ENCODE measurements at places on chromosomes 7 and 10.

DNA sequence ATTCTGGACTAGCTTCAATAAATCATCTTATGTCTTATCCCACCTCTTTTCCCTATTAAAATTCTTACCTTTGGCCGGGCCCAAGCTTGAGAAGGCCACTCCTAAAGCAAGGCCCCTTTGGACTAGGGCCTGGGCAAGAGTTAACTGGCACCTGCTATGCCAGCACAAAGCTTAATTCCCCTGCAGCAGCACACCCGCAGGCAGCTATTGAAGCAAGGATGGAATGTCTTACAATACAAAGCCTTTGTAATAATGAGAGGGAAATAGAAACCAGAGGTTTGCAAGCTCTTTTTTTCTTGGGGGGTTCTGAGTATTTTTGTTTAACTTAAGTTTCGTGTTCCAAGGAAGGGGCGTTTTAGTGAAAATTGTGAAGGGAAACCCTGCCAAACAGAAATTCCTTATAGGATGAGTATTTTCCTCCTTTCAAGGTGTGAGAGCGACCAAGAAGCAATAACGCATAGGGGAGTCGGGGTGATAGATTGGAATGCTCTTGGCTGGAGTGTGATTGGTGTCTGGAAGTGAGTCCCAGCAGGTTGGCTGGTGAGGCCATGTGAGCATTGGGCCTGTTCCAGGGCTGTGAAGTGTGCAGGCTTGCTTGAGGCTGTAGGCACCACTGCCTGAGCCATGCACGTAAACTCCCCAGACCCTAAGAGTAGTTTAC, 148.5 kb downstream of the KIAA1217 start:
- no peak for ATAC-seq

- peak; percentile 76 for ATAC-seq
These were observed 33.4 kb downstream of the PTPN12 start for GRCh38 chr7:77570330-77571011.

DNA sequence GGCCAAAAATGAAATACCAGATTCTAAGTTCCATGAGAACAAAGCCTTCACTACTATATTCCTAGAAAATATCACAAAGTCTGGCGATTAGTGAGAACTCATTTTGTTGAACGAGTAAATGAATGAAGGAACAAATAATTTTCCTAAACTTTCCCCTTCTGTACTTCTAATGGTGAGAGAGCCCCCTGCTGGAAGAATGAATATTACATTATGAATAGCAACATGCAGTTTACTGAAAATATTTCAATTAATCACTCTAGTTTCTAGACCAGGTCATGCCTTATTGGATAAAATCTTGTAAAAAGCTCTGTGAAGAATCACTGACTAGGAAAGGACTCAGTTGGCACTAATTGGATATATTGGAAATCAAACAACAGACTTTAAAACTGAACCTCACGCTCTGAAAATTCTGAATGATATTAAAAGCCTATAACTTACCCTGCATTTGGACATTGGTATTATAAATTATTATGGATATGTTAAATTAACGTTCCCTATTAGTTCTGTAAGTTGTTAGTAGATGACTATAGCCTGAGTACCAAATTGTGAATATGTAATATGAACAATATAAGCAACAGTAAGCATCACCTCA, 32.4 kb upstream of the MTPN start:
- ATAC-seq, result peak; percentile 87

GRCh38 chr7:20798081-20798693, 11.5 kb upstream of the SP8 start:
- ATAC-seq, result peak; percentile 75

DNA sequence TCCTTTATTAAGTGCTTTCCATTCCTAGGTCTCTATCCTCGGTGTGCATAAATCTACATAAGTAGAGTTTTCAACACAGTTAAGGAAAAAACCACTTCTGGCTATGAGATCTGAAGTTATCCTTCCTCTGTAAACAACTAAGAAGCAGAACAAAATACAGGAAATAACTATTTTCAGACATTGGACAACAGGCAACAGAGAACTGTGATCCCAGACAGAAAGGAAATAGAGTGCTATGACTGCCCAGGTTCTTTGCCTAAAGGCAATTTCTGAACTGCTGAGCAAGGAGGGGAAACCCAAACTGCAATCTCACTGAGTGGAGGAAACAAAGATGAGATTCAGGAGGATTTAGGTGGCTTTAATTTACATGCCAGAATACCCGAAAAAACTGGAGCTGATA, 285.4 kb downstream of the SNX13 start:
- no peak for ATAC-seq

DNA sequence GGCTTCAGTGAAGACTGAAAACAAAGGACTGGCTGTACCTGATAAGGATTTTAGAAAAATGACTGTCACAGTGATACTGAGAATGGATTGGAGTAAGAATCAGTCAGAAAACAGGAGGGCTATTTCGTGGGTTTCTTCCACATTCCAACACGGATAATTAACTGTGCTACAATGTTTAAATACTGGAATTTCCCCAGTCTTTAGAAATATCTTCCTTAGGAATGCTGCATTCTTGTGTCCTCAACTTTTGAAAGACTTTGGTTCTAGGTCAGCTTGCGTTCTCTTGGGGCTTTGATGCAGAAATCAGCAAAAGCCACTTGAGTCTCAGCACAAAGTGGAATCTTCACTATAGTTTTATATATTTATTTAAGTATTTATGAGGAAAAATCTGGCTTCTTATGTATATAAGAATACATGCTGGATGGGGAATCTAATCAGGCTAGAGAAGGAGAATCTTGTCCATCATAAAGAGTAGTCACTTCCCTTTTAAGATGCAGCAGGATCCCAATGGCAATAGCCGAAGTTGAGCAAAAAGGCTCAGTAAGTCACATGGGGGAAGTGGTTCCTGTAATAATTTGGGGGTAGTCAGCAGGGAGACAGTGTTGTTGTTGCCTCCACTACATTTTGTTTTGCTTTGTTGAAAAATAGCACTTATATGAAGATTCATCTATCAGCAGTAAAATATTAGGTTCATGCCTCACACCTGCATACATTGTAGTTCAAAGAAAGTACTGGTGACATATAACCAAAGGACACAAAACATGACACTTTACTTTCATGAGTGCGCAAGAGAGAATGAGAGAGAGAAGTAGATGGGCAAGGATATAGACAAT, 86.0 kb downstream of the CH25H start:
- ATAC-seq, result no peak

- no peak for ATAC-seq
These were observed 67.1 kb upstream of the CC2D2B start for GRCh38 chr10:95840681-95841080.

- peak; percentile 7 for ATAC-seq
These were observed 2.8 kb downstream of the PDGFA start for GRCh38 chr7:516606-517456.

All from SK-N-SH treated with all-trans-retinoic acid at 6 μM for 48 hours (cell line).